ENCODE measurements at places on chromosomes 16 and 17. TPM values are rescaled to one million over a fixed set of nuclear protein-coding genes. Genes with fewer than 3 reads are reported as not detected.

The PHKB gene
- total RNA-seq, result 22.4 TPM

The SP6 gene
- 0.21 TPM for total RNA-seq

The PSMD11 gene
- 108 TPM for total RNA-seq

DNA sequence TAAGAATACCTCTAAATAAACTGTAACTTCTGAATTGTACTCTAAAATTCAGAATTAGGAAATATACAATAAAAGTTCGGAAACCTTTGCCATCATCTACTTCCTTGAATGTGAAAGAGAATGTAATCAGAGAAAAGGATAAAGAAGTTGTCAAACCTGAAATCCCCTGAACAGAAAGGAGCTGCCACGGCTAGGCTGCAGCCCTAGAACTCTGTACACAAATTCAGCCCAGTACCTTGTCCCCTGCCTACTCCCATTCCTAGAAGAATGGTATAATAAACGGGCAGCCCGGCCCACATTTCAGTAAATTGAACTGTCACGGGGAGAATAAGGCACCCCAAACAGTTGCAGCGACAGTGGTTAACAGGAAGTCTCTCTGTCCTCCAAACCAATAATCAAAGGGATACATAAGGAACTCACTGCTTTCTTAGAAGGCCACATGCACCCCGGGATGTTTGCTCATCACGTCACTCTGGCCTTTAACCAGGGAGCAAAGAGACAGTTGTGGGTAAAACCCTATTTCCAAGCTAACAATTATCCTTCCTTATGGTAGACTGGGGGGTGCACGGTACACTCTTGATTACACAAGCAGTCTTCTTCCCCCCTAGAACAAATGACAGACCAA is 24.3 kb upstream of the RFFL start:
- peak; percentile 5 for ATAC-seq

All from activated T-helper 17 cell treated with anti-CD3 and anti-CD28 coated beads, Interleukin-2, amount 50 U/mL, for 72 hours (primary cell).